ENCODE measurements at places on chromosomes 13 and 19.
A peak's percentile ranks its signal among the peaks of the same experiment; 100 is the strongest.

DNA sequence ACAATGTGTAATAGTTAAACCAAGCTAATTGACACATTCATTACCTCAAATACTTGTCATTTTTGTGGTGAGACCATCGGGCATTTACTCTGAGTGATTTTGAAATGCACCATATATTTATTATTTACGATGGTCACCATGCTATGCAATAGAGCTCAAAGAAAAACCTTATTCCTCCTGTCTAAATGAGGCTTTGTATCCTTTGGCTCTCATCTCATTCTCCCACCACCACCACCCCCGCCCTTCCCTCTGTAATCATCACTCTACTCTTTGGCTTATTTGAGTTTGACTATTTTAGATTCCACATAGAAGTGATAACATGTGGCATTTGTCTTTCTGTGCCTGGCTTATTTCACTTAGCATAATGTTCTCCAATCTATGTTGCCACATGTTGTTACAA lies 124.9 kb downstream of the CYSLTR2 start:
- no peak overlapping the region for H3K27ac ChIP-seq
- H3K36me3 ChIP-seq = no peaks in the 10 kb centered on the region
- no peak for DNase-seq

GRCh38 chr19:41998246-41999020 lies 4.4 kb upstream of the ATP1A3 start:
- no peaks in the 10 kb centered on the region for H3K36me3 ChIP-seq
- DNase-seq = peak; percentile 60
- peaks cover 29% of the 10 kb centered on the region for H3K4me1 ChIP-seq
- H3K27ac ChIP-seq = no peak overlapping the region

GRCh38 chr19:572743-573518 lies 535 bp downstream of the BSG start:
- H3K27ac ChIP-seq = peak overlapping the region; percentile 91
- peaks cover 2% of the 10 kb centered on the region for H3K36me3 ChIP-seq
- H3K4me3 ChIP-seq = peak overlapping the region; percentile 84
- peaks cover 52% of the 10 kb centered on the region for H3K4me1 ChIP-seq

GRCh38 chr19:45878043-45878794 lies 7.7 kb downstream of the IRF2BP1 start:
- H3K27ac ChIP-seq = no peak overlapping the region
- peaks cover 31% of the 10 kb centered on the region for H3K4me1 ChIP-seq
- no peak overlapping the region for H3K4me3 ChIP-seq
- DNase-seq = no peak
- H3K27me3 ChIP-seq = peaks cover 60% of the 10 kb centered on the region

GRCh38 chr13:108700422-108701170 lies 71.2 kb downstream of the MYO16 start:
- no peak for DNase-seq
- H3K4me1 ChIP-seq = no peaks in the 10 kb centered on the region
- no peaks in the 10 kb centered on the region for H3K36me3 ChIP-seq

DNA sequence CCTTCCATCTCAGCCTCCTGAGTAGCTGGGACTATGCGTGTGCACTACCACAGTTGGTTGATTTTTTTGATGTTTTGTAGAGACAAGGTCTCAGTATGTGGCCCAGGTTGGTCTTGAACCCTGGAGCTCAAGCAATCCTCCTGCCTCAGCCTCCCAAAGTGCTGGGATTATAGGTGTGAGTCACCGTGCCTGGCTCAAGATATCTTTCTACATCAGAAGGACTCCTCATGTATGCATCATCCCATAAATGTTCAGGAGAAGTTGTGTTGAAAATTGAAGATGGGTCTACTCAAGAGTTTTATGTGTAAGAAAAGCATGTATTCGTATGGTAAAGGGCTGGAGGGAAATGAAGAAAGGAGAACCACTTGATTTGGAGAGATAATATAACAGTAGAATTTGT lies 71.8 kb upstream of the STK24 start:
- peaks cover 27% of the 10 kb centered on the region for H3K27me3 ChIP-seq
- no peaks in the 10 kb centered on the region for H3K36me3 ChIP-seq
- H3K4me3 ChIP-seq = no peak overlapping the region
- H3K27ac ChIP-seq = no peak overlapping the region
- peaks cover 2% of the 10 kb centered on the region for H3K4me1 ChIP-seq

DNA sequence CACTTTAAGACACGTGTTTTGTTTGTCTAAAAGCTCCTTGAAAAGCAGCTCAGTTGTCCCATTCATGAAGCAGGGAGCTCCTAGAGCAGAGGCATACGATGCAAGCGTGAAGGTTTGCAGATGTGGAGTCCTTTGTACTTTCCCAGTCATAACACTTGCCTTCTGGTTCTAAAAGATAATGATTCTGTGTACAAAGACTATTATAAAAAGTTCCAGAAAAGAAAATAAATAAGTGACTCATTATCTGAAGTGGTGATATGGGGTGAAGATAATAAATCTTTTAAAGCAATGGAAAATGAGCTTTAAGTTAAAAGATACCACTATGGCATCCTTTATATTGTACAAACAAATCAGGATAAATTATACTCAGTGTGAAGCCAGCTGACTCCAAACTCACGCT lies 569.9 kb downstream of the MYO16 start:
- H3K36me3 ChIP-seq = no peaks in the 10 kb centered on the region
- H3K27me3 ChIP-seq = no peaks in the 10 kb centered on the region
- H3K4me3 ChIP-seq = no peak overlapping the region
- DNase-seq = no peak
- no peak overlapping the region for H3K27ac ChIP-seq
- H3K4me1 ChIP-seq = no peaks in the 10 kb centered on the region

GRCh38 chr13:103799028-103799427 lies 732.8 kb upstream of the SLC10A2 start:
- DNase-seq = no peak
- H3K27me3 ChIP-seq = no peaks in the 10 kb centered on the region
- H3K4me1 ChIP-seq = no peaks in the 10 kb centered on the region

- no peak overlapping the region for H3K27ac ChIP-seq
- H3K36me3 ChIP-seq = no peaks in the 10 kb centered on the region
- H3K27me3 ChIP-seq = no peaks in the 10 kb centered on the region
- no peak overlapping the region for H3K4me3 ChIP-seq
- DNase-seq = no peak
Measured at GRCh38 chr13:76709851-76710250, 176.4 kb downstream of the KCTD12 start.

DNA sequence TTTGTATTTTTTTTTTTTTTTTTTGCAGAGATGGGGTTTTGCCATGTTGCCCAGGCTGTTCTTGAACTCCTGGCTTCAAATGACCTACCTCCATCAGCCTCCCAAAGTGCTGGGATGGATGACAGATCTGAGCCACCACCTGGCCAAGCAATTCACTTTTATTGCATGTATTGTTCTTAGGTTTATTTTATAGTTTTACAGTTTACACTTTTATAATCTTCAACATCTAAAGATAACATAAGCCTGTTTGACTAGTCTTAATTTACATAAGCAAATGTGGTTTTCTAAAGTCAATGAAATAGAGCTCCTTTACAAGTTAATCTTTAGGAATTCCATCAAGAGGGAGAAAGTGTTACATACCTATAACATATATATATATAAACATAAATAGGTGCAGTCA lies 9.5 kb upstream of the MPV17L2 start:
- peaks cover 3% of the 10 kb centered on the region for H3K36me3 ChIP-seq
- no peak overlapping the region for H3K4me3 ChIP-seq
- no peaks in the 10 kb centered on the region for H3K4me1 ChIP-seq
- H3K27ac ChIP-seq = no peak overlapping the region
- no peak for DNase-seq

DNA sequence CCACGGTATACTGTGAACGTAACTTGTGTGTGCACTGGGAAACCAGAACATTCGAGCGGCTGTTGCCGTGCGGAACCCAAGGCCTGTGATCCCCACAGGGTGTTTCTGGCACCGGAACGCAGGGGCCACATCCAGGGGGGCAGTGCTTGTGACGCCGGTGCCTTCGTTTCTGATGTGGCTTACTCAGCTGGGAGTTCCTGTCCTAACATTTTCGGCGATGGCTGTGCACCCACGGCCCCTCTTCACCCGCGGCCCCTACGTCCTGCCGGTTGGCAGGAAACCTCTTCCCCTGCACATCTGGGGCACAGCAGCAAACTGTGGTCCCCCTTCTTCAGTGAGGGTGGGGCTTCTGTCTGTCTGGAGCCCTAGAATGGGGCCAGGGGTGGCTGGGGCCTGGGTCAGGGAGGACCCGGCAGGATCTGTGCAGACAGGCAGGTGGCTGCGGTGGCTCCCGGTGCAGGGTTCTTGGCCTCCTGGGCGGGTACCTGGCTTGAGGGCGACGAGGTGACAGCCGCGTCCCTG lies 26.2 kb downstream of the CSNK1G2 start:
- H3K4me3 ChIP-seq = no peak overlapping the region
- no peaks in the 10 kb centered on the region for H3K27me3 ChIP-seq
- peak; percentile 68 for DNase-seq

- peaks cover 21% of the 10 kb centered on the region for H3K27me3 ChIP-seq
- no peaks in the 10 kb centered on the region for H3K36me3 ChIP-seq
- peaks cover 51% of the 10 kb centered on the region for H3K4me1 ChIP-seq
- peak; percentile 52 for DNase-seq
- peak overlapping the region; percentile 34 for H3K27ac ChIP-seq
Measured at GRCh38 chr13:51970349-51970748, 40.9 kb downstream of the ATP7B start.

GRCh38 chr19:3986260-3987041 lies 1.2 kb upstream of the EEF2 start:
- peaks cover 63% of the 10 kb centered on the region for H3K4me1 ChIP-seq
- peak; percentile 73 for DNase-seq
- peak overlapping the region; percentile 97 for H3K4me3 ChIP-seq
- H3K36me3 ChIP-seq = peaks cover 34% of the 10 kb centered on the region
